NCI-H2081 treated with DMSO at 0.1 percent for 48 hours (cell line): ENCODE measurements at places on chromosomes 3 and 15.

- DNase-seq, result no peak
Observed at GRCh38 chr3:179336345-179336929, 11.1 kb upstream of the MFN1 start.

GRCh38 chr15:95816591-95816990 lies 513.9 kb upstream of the NR2F2 start:
- DNase-seq, result no peak

GRCh38 chr15:35926007-35926380 lies 380.0 kb upstream of the DPH6 start:
- DNase-seq, result no peak

DNA sequence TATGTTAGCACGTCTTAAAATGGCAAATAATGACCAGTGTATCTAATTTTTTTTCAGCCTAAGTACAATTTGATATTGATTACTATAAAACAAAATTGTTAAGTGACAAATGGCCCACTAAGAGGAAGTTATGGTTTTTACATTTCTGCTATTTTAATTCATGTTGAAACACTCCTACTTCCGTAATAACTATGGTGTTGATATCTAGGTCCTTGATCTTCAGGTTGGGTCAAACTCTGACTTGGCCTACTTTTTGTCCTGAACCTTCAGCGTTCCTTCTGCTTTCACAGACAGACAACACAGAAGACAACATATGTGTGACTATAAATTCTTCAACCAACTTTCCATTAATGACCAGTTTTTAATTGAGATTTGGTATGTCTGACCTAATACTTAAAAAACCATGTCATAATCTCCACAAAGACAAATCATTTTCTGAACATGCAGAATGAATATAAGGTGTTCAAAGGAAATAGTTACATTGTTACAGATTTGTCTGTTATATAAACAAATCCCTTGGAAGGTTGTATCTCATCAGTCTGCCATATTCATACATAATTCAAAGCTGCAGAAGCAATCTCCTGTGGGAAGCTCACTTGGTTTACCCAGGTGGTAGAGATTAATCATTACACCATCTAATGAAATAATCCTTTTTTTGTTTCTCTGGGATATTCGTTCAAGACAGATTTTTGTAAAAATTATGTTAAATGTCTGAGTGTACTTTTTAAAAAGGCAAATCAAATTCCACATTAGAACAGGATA lies 92.1 kb upstream of the TSPAN3 start:
- no peak for DNase-seq

DNA sequence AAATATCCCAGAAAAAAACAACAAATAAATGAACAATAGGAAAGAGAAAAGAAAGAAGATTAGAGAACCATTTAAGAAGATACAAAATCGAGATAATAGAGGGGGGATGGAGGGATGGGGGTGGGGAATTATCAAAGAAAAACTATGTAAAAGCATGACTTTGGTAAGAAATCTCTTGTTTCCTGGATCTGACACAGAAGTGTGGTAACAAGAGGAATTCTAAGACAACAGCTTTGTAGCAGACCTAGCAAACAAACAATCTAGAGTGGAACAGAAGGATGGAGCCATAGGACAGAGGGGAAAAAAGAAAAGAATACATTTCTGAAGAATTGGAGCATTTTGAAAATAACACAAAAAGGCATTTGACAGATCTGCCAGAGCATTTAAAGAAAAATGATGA lies 49.3 kb upstream of the HEG1 start:
- no peak for DNase-seq

DNA sequence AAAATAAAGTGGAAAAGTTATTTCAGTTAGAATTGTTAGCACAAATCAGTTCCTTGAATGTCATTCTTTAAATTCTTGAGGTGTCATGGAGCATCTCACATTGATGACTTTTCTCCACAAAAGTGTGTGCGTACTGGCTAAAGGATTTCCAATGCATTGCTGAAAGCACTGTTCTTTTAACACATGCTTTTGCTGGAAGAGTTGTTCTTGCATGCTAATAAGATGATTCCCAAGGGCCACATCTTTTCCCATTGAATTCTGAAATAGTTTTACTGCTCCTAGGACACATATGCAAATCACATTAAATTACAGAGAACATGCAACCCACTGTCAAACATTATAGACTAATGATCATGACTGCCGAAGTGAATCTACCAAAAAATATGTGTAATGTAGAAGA lies 516.3 kb upstream of the CADM2 start:
- DNase-seq, result no peak

- DNase-seq, result no peak
Observed at GRCh38 chr15:68843425-68844311, 23.0 kb upstream of the ANP32A start.

DNA sequence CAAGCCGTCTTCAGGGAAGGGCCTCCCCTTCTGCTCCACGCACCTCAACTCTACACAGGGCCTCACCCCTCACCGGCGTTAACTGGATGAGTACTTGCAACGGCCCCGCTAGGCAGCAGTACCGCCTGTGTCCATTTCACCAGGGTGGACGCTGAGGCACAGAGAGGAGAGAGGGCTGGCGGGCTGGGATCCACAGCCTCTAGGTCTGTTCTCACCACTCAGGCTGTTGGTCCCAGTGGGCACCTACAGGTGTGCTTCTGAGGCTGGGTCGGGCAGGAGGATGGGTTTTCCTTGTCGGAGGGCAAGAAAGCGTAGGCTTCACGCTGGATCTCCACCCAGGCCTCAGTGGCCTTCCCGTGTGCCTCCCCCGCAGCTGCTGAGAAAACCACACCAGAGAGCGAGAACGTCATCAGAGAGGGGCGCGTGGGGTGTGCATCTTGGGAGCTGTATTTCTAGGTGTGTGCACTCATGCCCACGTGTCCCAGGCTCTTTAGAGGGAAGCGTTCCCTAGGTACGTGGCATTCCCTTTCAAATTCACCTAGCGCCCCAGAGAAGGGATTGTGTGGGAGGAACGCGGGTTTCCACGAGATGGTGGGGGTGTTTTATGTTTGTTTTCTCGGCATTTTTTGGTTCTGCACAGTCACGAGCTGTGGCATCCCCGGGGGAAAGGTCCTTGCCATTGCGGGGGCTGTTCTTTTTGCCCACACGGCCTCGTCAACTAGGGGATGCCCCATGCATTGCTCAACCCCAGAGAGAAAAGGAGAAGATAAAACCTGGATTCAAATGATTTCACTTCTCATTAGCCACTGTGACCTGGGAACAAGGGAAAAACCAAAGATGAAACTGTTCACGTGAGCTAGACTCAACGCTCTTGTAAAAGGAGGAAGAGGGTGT lies 67.7 kb downstream of the MGLL start:
- no peak for DNase-seq

DNA sequence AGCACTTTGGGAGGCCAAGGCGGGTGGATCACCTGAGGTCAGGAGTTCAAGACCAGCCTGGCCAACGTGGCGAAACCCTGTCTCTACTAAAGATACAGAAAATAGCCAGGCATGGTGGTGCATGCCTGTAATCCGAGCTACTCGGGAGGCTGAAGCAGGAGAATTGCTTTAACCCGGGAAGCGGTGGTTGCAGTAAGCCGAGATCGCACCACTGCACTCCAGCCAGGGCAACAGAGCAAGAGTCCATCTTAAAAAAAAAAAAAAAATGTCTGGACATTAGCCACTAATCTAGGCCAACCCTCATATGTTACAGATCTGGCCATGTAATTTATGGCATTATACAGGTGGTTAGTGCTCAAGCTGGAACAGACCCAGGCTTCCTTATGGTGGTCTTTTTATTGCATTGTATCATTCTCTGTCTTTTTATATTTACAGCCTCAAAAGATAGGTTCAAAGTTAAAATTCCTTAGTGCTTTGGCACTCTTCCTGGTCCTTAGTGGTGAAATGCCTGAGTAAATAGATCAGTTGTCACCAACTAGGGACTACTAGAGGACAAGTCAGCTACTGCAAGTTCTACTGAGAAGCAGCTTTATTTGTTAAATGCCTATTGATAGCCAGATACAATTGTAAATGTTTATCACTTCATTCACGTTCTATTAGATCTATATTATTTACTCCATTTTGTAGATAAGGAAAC lies 16.0 kb downstream of the STARD9 start:
- no peak for DNase-seq

DNA sequence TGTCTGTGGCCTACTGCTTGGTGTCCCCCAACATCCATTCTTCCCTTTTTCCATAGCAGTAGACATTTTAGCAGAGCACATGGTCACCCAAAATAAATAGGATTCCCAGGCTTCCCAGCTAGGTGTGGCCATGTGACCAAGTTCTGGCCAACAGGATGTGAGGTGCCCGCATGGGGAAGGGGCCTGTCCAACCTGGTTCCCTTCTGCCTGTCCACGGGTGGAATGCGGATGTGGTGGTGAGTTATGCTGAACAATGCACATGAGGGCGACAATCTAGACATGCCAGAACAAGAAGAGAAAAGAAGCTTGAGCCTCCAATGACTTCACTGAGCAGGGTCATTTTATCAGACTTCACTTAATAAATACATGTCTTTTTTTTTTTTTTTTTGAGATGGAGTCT lies 77.6 kb upstream of the DLG1 start:
- no peak for DNase-seq

- peak; percentile 53 for DNase-seq
Observed at GRCh38 chr3:124972457-124972856, 37.9 kb upstream of the MUC13 start.

- DNase-seq, result no peak
Observed at GRCh38 chr15:95742836-95743235, 587.7 kb upstream of the NR2F2 start.

DNA sequence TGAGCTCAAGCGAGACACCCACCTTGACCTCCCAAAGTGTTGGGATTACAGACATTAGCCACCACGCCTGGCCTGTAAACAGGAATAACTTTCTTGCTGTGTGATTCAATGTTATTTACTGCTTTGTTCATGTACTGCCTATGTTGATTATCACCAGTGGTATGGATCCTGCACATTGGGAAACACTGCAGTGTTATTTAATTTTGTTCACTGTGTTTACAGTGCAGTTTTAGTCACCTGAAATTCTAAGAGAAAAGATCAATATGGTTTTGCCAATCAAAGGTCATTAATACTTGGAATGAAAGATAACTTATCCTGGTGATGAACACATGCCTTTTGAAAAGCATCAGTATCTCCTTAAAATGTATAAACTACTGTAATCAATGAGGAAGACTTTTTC lies 8.6 kb upstream of the GABPB1 start:
- no peak for DNase-seq

DNA sequence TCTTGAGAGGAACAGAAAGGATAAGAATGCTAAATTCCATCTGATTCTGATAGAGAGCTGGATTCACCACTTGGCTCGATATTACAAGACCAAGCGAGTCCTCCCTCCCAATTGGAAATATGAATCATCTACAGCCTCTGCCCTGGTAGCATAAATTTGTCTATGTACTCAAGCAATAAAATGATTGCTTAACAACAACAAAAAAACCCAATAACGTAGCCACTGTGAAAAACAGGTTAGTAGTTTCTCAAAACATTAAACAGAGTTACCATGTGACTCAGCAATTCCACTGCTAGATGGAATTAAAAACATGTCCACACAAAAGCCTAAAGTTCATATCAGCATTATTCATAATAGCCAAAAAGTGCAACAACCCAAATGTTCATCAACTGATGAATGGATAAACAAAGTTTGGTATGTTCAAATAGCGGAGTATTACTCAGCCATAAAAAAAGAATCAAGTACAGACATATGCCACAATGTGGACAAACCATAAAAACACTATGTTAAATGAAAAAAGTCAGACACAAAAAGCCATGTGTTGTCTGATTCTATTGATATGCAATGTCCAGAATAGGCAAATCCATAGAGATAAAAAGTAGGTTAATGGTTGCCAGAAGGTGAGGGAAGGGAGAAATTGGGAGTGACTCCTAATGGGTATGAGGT lies 16.8 kb downstream of the BCL2L10 start:
- no peak for DNase-seq

DNA sequence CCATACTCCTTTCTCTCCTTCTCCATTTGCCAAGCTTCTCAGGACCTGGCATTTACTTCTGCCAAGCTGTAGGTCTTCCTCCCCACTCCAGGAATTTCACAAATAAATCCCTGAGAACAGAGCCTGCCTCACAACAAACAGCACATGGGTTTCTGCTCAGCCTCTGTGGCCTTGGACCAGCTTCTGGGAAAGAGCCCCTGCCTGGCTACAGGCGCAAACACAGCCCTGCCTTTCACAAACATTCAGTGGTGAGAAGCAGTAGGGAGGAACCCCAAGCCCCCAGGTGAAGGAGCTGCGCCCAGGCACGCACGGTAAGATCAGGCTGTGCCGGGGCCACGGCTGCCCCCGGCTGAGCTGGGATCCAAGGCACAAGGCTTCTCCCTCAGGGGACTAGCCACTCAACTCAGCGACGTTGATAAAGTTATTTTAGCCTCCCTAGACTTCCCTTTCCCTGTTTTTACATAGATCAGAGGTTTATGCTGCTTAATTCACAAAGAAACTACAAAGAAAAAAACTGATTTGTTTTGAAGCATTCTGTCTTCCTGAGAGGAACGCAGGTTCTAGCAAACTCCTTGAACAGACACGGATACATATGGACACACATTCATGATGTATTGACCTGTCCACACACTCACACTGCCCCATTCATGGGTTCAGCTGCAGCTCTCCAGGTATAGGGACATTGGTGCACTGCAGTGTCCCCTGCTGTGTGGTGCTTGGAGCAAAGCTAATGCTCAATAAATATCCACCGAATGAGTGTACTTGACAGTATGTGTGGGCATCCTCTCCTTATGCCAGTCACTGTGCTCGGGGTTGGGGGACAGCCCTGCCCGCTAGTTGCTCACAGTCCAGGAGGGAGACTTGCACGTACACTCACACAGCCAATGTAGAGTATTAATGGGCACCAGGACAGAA lies 25.4 kb downstream of the HES1 start:
- no peak for DNase-seq

GRCh38 chr15:59296181-59296617 lies 76.5 kb downstream of the MYO1E start:
- DNase-seq, result no peak

DNA sequence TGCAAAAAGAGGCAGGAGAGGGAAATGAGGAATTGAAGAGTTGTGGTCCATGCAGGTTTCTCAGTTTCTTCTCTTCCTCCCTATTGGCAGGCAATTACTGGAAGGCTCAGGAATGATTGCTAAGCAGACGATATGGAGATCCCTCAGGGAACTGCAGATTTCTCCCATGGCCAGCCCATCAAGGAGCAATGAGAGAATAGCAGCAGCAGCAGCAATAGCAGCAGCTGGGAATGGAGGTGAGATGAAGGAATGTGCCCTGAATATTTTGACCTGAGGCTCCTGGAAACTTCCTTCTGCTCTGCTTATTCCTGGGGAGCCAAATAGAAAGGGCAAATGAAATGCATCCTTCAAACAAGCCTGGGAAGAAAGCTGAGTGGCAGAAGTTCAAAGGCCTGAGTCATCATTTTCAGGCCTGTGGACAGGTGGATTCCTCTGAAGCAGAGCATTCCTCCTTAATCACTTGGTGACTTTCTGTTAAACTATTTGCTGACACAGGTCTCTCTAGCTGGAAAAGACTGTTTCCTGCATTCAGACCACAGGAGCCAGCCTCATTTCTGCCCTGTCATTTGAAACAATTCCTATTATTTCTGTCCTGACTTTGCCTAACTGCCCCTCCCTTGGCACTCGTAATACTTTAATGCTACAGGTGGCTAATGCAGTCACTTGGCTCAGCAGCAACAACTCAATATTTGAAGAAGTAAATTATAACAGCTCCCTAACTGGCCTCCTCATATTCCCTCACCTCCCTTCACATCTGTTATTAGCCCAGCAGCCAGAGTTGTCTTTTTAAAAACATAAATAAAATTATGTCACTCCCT lies 146.9 kb upstream of the GADL1 start:
- DNase-seq, result no peak

GRCh38 chr3:190155752-190156151 lies 35.1 kb upstream of the P3H2 start:
- no peak for DNase-seq

GRCh38 chr3:112074006-112074405 lies 12.2 kb upstream of the C3orf52 start:
- no peak for DNase-seq
